Activated CD4-positive, alpha-beta T cell treated with anti-CD3 and anti-CD28 coated beads, Interleukin-2, amount 10 ng/mL, durations not matched to agents 7 days and 5 days (primary cell): ENCODE measurements at places on chromosomes 11 and 22.

DNA sequence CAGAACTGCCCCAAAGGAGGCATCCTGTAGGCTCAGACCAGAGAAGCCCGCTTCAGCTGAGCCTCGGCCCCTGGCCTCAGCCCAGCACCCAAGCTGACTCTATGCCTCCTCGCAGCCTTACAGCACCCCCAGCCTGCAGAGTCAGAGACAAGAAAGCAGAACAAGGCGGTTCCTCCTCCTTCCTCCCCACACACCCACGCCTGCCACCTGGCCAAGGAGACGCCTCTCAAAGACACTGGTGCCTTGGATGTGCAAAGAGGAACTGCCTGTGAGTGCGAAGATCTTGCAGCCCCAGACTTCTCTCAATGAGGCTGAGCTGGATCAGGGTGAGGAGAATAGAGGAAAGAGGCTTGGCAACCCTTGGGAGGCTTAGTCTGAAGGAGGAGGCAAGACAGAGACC is 60.2 kb downstream of the PDE2A start:
- no peak for DNase-seq

DNA sequence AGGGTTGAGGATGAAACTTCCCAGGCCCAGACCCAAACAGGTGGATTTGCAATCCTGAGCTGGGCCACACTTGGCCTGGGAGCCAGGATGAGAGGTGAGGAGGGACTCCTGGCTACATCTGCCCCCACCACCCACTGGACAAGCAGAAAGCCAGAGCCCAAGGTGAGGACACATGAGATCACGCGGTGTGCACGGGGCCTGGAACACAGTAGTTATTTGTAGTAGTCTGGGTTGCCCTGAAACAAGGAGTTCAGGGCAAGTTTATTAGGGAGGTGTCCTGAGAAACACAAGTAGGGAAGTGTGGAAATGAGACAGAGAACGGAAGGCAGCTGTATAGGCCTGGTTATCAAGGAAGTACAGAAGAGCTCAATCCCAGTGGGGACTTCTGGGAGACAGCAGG is 647 bp upstream of the SEC14L6 start:
- no peak for DNase-seq

DNA sequence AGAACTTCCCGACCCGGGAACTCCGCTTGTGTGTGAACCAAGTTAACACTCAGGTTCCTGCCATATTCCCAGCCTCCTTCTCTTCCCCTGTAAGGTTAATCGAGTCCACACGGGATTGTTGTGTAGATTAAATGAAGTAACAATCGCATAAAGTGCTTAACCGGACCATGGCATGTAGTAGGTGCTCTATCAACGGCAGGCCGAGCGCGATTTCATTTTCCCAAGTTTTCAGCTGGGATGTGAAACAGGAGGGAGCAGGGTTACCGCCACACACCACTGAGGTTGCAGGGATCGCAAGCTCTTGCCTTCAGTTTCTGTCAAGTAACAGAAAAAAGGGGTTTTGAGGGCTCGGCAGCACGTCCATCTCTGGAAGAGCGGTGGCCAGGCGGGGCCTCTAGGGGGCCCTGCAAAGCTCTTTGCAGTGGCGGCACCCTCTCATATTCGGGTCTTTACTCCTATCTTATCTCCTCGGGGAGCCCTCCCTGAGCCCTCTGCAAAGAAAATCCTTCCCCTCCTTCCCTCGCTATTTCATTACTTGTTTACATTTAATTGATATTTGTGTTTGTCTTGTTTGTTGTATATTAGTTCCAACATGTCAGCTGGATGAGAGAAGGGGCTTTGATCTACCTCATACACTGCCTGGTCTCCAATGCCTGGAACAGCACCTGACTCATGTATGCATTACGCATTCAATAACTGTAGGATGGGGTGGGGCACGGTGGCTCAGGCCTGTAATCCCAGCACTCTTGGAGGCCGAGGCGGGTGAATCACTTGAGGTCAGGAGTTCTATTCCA is 816 bp upstream of the PLEKHA7 start:
- peak; percentile 12 for DNase-seq

GRCh38 chr11:12285811-12286222 is 91.6 kb upstream of the PARVA start:
- no peak for DNase-seq

DNA sequence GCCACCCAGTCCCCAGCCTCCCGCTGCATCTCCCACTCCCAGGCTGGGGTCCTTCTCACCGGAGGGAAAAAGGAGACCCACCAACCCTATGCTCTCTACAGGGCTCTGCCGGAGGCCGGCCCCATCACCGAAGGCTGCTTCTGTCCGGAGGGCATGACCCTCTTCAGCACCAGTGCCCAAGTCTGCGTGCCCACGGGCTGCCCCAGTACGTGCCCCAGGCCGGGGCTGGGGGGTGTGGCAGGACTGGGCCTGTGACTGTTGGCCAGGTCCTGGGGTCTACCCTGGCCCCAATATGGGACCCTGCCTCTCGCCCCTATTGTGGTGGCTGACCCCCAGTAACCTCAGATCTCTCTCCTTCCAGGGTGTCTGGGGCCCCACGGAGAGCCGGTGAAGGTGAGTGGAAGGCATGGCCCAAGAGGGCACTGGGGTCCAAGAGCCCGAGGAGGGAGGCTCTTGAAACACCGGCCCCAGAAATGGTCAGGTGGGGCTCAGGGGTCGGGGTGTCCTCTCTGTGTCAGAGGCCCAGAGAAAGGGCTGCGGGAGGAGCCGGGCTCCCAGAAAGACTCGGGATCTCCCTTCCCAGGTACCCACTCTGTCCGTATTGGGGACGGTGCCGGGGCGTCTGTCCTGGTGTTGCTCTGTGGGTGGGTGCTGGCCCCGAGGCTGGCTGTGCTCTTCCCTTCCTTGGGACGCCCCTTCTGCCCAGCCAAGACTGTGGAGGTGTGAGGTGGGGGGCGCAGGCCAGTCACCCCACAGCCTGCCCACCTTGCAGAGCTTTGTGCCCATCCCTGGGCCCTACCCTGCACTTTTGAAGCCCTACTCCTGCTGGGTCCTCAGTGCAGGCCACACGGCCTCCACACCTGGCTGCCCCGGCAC is 26.1 kb upstream of the MUC5B start:
- DNase-seq: no peak

DNA sequence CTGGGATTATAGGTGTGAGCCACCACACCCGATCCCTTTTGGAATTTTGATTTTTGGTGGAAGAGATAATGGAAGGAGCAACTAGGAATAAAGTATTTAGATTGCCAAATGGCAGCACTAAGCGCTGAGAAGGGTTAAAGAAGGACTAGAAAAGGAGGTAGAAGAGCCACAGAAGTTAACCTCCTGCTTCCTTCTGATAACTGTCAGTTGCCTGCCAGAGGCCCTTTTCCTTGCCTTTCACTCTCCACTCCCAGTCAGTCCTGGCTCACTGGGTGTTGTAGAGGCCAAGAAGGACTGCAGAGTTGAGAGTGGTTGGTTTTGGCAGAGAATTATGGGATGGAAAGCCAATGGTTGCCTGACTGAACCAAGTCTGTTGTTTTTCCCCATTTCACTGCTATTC is 19.3 kb downstream of the ZC3H12C start:
- DNase-seq: no peak

DNA sequence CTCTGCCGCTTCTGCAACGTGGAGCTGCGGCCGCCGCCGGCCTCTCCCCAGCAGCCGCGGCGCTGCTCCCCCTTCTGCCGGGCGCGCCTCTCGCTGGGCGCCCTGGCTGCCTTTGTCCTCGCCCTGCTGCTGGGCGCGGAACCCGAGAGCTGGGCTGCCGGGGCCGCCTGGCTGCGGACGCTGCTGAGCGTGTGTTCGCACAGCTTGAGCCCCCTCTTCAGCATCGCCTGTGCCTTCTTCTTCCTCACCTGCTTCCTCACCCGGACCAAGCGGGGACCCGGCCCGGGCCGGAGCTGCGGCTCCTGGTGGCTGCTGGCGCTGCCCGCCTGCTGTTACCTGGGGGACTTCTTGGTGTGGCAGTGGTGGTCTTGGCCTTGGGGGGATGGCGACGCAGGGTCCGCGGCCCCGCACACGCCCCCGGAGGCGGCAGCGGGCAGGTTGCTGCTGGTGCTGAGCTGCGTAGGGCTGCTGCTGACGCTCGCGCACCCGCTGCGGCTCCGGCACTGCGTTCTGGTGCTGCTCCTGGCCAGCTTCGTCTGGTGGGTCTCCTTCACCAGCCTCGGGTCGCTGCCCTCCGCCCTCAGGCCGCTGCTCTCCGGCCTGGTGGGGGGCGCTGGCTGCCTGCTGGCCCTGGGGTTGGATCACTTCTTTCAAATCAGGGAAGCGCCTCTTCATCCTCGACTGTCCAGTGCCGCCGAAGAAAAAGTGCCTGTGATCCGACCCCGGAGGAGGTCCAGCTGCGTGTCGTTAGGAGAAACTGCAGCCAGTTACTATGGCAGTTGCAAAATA is 816 bp downstream of the PDE3B start:
- DNase-seq: peak; percentile 47

DNA sequence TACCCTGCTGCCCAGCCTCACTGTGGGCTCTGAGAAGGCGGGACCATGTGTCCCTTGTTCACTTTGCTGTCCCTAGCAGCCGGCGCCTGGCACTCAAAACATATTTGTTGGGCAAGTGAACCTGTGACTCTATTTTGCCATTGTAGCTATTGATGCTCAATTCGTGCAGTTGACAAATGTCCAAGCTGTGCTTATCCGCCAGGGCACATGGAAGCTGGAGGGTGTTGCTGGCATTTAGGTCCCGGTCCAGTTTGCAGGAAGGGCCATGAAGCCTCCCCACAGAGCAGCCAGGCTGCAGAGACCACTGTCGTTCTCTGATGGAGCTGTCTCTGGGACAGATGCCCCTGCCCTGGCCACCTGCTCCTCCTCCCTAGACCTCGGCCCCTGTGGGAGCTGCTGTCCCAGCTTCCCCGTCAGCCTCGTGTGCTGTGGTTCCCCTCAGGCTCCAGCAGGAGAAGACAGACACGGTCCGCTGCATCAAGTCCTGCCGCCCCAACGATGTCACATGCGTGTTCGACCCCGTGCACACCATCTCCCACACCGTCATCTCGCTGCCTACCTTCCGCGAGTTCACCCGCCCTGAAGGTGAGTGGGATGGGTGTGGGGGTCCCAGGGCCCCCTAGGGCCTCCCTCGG is 71.5 kb downstream of the FBLN1 start:
- DNase-seq: no peak

DNA sequence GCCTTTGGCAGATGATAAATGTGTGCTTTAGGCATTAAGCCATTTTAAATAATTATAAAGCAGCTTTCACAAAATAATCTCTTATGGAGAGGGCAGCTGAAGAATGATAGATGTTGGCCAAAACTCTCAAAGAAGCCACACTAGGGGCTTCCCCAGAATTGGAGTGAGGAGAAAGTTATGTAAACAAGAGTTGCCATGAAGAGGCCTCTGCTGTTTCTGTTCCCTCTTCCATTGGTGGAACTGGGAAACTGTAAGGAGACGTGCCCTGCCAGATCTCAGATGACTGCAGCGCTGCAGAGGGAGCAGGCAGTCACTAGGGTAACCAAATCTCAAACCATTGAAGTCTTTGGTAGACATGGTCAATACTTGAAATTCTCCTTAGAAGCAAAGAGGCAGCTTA is 19.4 kb upstream of the APLP2 start:
- DNase-seq: no peak

GRCh38 chr11:1507381-1508140 is 21.0 kb upstream of the MOB2 start:
- DNase-seq: no peak

GRCh38 chr11:86999859-87000753 is 37.6 kb upstream of the TMEM135 start:
- DNase-seq: no peak

DNA sequence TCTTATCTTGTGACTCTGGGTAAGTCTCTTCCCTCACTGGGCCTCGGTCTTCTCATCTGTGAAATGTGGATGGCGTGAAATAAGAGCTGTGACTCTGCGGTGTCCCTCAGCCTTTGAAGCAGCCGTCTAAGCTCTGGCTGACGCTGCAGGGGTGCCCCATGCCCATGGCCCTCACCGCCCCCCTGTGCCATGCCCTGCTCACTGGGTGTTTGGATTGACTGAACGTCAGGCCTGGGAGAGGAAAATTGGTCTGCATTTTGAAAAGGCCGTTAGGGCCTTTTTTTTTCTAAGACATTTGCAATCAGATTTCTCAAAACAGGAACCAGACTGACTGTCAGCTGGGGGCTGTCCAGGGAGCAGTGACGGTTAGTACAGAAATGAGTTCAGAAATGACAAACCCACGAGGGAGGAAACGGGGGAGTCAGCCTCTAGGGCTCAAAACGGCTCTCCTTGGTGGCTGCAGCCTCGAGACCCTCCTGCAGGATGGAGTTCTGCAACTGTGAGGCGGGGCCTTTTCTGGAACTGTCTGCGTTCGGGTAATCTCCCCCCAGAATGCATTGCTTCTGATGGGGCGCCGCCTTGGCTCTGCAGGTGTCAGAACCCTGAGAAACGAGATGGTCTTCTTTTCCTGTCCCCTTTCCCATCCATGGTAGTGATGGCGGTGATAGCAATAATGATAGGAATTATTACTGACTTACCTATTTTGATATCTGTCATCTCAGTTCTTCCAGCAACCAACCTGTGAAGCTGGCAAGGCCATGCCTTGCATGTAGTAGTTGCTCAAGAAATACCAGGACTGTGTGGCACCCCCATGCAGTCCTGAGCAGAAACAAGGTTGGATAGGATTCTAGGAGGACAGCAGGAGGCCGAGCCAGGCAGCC is 2.0 kb downstream of the GRK2 start:
- peak; percentile 75 for DNase-seq

- DNase-seq: no peak
Observed at GRCh38 chr11:129443276-129443675, 67.6 kb downstream of the BARX2 start.

GRCh38 chr22:41526226-41526829 is 17.9 kb downstream of the POLR3H start:
- no peak for DNase-seq

GRCh38 chr22:26287382-26288225 is 118.3 kb downstream of the SEZ6L start:
- DNase-seq: no peak
